ENCODE measurements at places on chromosomes 2 and 18. TPM values are rescaled to one million over a fixed set of nuclear protein-coding genes. Genes with fewer than 3 reads are reported as not detected.

- no peak for DNase-seq
These were observed 91.1 kb downstream of the INHBB start for GRCh38 chr2:120436885-120437603.

GRCh38 chr2:200445284-200445683 is 64.6 kb downstream of the KCTD18 start:
- no peak for DNase-seq

DNA sequence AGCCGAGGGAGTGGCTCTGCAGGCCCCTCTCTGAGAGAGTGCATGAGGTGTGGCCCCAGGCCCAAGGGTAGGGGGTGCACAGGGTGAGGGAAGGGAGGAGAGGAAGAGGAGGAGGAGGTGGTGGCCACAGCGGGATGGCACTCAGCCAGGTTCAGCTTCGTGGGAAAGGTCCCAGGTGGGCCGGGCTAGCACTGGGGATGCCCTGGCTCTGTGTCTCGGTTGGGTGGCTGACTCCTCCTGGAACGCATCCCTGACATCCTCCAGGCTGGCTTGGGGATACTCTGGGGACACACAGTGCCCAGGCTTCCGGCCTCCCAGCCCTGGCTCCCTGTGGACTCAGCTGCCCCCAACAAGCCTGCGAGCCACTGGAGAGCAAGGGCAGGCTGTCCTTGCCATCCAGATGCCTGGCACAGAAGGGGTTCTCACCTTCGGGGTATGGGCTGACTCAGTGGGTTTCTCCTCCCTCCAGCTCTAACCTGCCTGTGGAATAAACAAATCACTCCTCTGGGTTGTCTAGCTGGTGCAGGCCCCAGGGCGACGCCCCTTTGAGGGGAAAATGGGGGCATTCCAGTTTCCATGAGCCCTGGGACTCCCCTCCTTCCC is 582 bp upstream of the ZAP70 start:
- no peak for DNase-seq

Gene PRKAG3
- total RNA-seq, result not detected

Gene SLC4A5
- 0.60 TPM for total RNA-seq

- DNase-seq, result no peak
These were observed 8.5 kb upstream of the TWIST2 start for GRCh38 chr2:238839428-238839827.

All from pancreas (tissue), 10 donors.